Hepatic stellate cell (primary cell): ENCODE measurements at places on chromosomes 2 and 18.

- no peak for DNase-seq
These were observed 448.4 kb upstream of the GCFC2 start for GRCh38 chr2:76159042-76159648.

DNA sequence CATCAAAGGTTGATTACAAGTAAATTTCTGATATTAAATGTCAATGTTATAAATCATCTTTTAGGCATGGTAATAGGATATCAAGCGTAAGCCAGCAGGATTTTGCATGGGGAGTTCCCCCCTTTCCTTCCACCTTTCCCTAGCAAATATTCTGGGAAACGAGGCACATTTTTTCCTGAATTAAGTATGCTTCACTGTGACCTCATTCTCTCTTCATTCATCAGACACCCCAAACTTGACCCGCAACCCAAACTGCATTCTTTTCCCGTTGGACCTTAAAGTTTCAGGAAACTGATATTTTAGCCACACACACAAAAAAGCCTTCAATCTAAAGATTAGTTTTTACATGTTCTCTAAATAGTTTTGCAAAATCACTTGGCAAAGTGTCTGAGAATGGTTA lies 214.5 kb upstream of the CTAGE1 start:
- no peak for DNase-seq

DNA sequence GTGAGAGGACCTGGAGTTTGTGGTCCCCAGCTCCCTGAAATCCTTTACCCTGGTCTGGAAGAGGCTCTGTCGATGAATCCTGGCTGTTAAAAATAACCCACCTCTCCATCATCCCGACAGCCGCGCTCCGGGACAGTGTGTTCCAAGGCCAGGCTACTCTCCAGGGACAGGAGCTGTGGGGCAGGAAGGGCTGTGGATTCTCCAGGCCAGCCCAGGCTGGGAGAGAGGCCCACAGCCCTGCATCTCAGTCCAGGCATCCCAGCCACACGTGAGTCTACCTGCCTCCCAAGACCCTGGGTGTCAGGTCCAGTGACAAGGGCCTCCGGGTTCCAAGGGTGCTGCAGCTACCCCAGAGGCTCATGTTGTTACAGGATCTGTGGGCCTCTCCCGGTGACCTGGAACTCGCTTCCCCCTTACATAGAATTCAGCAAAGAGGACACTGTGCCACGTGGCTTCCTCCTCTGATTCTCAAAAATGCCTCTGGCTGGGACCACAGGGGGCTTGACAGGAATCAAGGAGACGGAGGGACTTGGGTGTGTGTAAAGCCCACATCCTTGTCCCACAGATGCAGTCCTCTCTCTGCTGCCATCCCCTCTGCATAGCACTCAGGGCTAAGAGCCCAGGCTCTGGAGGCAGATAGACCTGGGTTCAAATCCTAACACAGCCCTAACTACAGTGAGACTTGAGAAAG lies 17.3 kb downstream of the ADRA2B start:
- no peak for DNase-seq

- no peak for DNase-seq
These were observed 648.2 kb downstream of the STK39 start for GRCh38 chr2:167599219-167599618.

- no peak for DNase-seq
These were observed 20.8 kb upstream of the HPCAL1 start for GRCh38 chr2:10281891-10282290.

- DNase-seq = no peak
These were observed 14.7 kb upstream of the HOXD1 start for GRCh38 chr2:176173567-176174381.

DNA sequence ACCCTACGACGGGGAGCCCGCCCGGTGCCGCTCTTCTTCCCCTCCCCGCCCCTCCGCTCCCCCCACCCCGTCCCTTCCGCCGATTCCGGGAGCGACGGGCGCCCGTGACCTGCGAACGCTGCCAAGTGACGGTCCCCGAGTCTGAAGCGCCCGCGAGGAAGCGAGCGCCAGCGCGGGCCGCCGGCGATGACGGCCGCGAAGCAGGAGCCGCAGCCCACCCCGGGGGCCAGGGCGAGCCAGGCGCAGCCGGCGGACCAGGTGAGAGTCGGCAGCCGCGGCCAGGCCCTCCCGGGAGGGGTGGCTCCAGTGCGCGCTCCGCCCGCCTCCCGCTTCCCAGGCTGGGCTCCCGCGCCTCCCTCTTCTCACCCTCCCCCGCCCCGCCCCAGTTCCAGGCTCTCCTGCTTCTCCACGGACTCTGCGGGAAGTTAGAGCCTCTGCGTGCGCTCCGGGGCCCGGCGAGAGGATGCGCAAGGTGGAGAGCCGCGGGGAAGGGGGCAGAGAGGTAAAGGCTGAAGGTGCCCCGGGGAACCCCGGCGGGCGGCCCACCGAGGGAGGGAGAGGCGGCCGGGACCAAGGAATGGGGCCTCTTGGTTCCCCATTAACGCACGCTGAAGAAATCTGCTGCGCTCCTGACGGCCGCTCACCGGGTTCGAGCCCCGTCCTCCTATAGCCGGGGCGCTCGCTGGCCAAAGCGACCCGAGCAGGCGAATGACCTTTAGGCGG lies 719.5 kb downstream of the DPP10 start:
- DNase-seq = no peak

DNA sequence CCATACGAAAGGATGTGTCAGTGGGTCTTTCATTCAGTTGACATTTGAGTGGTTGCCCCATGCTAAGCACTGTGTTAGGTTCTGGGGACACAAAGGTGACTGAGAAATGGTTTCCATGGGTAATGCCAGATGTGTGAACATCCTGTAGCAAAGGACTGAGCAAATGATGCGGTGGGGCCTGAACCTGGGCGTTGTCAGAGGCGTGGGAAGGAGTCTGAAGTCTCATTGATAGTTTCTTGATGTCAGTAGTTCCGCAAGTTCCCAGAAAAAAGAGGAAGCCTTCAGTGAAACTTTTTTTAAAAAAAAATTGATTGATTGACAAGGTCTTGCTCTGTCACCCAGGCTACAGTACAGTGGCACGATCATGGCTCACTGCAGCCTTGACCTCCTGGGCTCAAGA lies 56.9 kb downstream of the LIMS1 start:
- DNase-seq = no peak

- DNase-seq = no peak
These were observed 109.4 kb upstream of the FANCL start for GRCh38 chr2:58350484-58350883.
